Cortex of kidney (tissue), 1 donor: ENCODE measurements at places on chromosomes 11 and 22.

GRCh38 chr11:82889133-82890001, 10.9 kb downstream of the PRCP start:
- no peak for DNase-seq

GRCh38 chr22:29308791-29309262, 2.4 kb downstream of the GAS2L1 start:
- DNase-seq: no peak

DNA sequence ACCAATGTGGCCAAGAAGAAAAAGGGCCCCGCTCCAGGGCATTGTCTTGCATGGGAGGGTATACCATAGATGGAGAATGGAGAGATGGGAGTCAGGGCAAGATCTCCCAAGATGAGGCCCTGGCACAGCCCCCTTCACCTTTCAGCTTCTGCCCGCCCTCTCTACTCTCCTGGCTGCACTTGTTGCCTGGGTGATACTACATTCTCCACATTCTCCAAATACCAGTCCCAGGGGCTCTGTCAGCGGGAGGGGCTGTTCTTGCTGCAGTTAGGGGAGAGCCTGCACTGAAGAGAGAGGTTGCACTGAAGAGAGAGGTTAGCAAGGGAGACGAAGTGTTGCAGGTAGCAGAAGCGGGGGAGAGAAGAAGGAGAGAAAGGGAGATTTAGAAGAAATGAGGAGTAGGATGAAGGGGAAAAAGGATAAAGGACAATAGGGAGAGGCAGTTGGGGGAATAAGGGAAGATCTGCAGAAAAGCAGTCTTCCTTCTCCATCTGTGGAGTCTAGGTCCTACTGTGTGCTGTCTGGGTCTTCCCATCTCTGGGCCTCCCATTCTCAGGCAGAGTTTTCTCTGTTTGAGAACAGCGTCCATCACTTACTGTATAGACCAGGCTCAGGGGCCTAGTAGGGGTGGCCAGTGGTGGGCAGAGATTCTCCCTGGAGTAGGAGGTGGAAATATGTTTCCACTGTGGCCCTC, 8.0 kb downstream of the PHLDB1 start:
- DNase-seq: no peak

DNA sequence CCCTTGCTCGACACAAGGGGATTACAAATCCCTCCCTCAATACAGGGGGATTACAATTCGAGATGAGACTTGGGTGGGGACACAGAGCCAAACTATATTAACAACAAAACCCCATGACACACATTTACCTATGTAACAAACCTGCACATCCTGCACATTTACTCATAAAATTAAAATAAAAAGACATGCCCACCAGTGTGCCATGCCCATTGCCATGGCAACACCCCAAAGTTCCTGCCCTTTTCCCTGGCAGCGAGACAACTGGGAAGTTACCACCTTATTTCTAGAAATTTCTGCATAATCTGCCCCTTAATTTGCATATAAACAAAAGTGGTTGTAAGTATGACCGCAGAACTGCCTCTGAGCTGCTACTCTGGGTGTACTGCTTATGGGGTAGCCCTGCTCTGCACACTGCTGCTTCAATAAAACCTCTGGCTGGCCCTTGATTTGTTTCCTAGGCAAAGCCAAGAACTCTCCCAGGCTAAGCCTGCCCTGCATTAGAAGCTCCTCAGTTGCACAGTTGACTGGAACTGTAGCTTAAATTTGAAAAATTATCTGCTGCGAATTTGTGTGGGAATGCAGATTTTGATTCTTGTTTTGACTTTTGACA, 8.6 kb upstream of the INCENP start:
- DNase-seq: no peak

DNA sequence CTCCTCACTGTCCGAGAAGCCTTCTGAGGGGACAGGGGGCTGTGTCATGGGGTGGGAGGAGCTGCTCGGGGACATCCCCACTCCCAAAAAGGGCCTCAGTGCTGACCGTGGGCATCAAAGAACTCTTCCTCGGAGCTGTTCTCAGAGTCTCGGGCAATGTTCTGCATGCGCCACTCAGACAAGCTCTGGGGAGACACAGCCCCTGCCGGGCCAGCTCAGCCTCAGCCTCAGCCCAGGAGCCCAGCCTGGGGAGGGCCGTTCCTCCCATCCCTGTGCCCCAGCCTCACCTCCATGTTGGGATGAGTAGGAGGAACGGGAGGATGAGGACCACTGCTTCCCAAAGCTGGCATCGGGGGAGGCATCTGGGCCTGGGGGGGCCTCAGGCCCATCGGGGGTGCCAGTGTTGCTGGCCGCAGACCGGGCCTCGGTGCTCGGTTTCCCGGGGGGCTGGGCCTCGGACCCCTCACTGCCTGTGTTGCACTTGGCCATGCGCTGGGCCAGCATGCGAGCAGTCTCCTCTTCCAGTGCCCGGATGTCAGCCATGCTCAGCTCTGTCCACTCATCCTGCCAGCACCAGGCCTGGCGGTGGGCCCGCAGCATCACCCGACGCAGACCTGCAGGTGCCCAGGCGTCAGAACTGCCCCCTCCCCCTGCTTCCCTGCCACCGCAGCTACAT, 5.2 kb downstream of the PITPNM1 start:
- DNase-seq: no peak
